ENCODE measurements at places on chromosomes 2 and 18.

DNA sequence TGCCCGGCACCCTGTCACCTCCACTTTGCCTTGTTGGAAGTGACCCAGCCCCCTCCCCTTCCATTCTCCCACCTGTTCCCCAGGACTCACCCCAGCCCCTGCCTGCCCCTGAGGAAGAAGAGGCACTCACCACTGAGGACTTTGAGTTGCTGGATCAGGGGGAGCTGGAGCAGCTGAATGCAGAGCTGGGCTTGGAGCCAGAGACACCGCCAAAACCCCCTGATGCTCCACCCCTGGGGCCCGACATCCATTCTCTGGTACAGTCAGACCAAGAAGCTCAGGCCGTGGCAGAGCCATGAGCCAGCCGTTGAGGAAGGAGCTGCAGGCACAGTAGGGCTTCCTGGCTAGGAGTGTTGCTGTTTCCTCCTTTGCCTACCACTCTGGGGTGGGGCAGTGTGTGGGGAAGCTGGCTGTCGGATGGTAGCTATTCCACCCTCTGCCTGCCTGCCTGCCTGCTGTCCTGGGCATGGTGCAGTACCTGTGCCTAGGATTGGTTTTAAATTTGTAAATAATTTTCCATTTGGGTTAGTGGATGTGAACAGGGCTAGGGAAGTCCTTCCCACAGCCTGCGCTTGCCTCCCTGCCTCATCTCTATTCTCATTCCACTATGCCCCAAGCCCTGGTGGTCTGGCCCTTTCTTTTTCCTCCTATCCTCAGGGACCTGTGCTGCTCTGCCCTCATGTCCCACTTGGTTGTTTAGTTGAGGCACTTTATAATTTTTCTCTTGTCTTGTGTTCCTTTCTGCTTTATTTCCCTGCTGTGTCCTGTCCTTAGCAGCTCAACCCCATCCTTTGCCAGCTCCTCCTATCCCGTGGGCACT, 4.5 kb downstream of the RETREG2 start:
- DNase-seq: no peak
- peaks cover 10% of the 10 kb centered on the region for H3K4me1 ChIP-seq
- H3K36me3 ChIP-seq: peaks cover 49% of the 10 kb centered on the region
- H3K4me3 ChIP-seq: no peak overlapping the region
- no peaks in the 10 kb centered on the region for H3K27me3 ChIP-seq

GRCh38 chr2:47072018-47072691, 83.0 kb downstream of the STPG4 start:
- peaks cover 23% of the 10 kb centered on the region for H3K36me3 ChIP-seq
- H3K4me3 ChIP-seq: no peak overlapping the region
- H3K27ac ChIP-seq: peak overlapping the region; percentile 90
- no peaks in the 10 kb centered on the region for H3K27me3 ChIP-seq
- peaks cover 88% of the 10 kb centered on the region for H3K4me1 ChIP-seq
- DNase-seq: peak; percentile 97

DNA sequence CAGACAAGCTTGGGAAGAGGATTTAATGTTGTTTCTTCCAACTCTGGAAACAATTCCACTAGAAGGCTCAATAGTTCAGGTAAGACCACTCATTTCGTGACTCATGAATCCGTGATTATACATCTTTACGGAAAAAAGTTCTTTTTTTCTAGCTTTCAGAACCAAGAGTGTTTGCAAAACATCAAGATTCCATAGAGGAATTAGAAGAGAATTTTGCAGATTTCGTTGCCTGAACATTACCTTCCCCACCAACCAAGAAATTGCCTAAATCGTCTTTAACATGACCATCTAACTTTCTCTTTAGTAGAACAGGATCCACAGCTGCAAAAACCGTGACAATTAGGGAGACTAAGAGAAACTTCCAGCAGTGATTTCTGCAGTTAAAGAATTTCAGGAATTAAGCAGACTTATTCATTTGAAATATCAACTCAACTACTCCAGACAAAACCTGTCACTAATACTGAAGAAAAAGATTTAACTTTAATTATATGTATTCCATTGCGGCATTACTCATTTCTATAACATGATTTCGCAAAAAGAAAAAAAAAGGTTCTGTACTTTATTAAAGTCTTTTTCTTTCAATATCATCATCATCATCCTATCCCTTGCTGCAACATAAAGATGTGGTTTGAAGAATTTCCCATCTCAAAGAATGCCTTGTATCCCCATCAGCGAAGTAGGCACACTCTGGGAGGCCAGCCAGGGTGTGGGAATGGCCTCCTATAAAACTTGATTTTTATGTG, 1.9 kb upstream of the NAB1 start:
- no peak overlapping the region for H3K4me3 ChIP-seq
- H3K27ac ChIP-seq: peak overlapping the region; percentile 92
- H3K36me3 ChIP-seq: no peaks in the 10 kb centered on the region

GRCh38 chr2:98295721-98296414, 50.4 kb upstream of the CNGA3 start:
- no peak for DNase-seq
- no peaks in the 10 kb centered on the region for H3K4me1 ChIP-seq
- peaks cover 8% of the 10 kb centered on the region for H3K27me3 ChIP-seq

DNA sequence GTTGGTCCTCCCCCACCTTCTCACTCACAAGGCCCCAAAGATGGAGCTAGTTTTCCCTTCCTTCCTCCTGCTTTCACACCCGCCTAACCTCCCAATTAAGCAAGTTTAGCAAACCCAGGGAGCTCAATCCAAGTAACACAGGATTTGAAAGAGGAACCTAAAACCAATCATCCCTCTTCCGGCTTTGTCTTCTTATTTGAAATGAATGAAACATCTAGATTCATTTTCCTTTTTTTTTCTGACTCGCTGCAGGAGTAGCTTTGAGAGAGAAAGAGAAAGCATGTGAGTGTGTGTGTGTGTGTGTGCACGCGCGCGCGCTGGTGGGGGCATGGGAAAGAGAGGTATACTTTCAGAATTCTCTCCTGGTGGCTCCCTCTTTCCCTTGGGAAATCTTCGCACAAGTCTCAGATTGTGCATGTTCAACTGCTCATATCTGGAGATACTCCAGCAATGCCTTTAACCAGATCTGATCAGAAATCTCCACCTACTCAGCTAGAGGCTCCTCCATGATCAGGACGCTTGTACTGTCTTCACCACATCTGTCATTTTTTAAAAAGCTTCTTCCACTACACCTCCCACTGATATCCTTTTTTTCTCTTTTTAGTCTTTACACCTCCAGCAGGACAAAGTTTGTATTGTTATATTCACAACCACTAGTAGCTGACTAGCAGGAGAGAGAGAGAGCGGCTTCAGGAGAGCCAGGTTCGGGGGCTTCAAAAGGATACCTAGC, 1.7 kb downstream of the SLC8A1 start:
- H3K36me3 ChIP-seq: peaks cover 3% of the 10 kb centered on the region
- H3K27ac ChIP-seq: peak overlapping the region; percentile 45
- DNase-seq: peak; percentile 74

GRCh38 chr2:119264781-119265692, 41.4 kb downstream of the STEAP3 start:
- no peaks in the 10 kb centered on the region for H3K36me3 ChIP-seq
- H3K27ac ChIP-seq: no peak overlapping the region
- no peaks in the 10 kb centered on the region for H3K27me3 ChIP-seq
- no peak for DNase-seq

DNA sequence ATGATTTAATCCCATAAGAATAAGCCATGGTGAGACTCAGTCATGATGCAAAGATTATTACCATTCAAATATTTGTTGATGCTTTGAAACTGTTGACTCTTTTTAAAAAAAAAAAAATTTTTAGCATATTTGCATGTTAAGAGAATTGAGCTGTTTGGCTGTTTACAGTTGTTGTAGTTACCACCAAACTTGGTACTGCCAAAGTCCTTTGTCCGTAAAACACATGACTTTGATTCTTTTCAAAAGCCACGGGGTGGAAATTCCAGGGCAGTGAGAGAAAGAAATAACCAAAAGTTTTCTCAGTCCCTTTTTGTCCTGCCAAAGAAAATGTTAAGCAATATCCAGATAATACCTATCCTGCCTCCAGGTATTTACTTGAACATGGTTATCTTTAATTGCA, 474.8 kb downstream of the METTL4 start:
- H3K27ac ChIP-seq: no peak overlapping the region
- H3K27me3 ChIP-seq: no peaks in the 10 kb centered on the region
- no peak for DNase-seq
- no peaks in the 10 kb centered on the region for H3K36me3 ChIP-seq
- no peak overlapping the region for H3K4me3 ChIP-seq

DNA sequence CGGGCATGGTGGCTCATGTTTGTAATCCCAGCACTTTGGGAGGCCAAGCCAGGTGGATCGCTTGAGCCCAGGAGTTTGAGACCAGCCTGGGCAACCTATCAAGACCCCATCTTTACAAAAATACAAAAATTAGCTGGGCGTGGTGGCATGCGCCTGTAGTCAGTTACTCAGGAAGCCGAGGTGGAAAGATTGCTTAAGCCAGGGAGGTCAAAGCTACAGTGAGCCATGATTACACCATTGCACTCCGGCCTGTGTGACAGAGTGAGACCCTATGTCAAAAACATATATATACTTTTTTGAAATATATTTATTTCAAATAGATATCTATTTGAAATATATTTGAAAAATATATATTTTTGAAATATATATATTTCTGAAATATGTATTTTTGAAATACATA, 10.9 kb downstream of the OSBPL1A start:
- no peaks in the 10 kb centered on the region for H3K27me3 ChIP-seq
- no peak overlapping the region for H3K27ac ChIP-seq
- no peaks in the 10 kb centered on the region for H3K36me3 ChIP-seq

- peaks cover 23% of the 10 kb centered on the region for H3K4me1 ChIP-seq
- no peak overlapping the region for H3K27ac ChIP-seq
- DNase-seq: peak; percentile 1
- H3K4me3 ChIP-seq: no peak overlapping the region
These were observed 2.3 kb downstream of the OBSL1 start for GRCh38 chr2:219569041-219569440.

GRCh38 chr18:73283032-73283431, 415.2 kb upstream of the NETO1 start:
- H3K27me3 ChIP-seq: no peaks in the 10 kb centered on the region
- H3K4me3 ChIP-seq: no peak overlapping the region
- H3K4me1 ChIP-seq: no peaks in the 10 kb centered on the region
- H3K36me3 ChIP-seq: no peaks in the 10 kb centered on the region
- no peak overlapping the region for H3K27ac ChIP-seq

DNA sequence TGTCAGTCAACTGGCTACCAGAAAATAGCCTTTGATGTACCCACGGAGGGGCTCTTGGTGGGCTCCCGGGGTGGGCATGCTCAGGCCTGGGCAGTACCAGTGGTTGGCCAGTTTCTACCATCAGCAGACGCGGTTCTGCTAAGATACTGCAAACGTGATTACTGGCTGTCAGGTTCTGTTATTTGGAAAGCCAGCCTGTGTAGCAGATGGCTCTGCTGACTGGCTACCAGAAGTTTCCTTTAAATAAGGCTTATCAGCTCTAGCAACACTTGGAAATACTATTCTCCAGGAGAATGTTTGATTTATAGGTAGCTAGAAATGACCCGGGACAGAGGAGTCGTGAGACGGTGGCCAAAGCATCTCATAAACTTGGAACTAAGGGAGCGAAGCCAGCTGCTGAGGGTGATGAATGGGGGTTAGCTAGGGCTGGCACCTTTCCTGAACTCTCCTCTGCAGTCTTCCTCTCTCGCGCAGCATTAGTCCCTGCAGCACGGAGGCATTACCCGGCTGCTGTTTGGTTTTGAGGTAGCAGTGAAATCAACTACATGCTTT, 171.9 kb downstream of the AGAP1 start:
- H3K36me3 ChIP-seq: no peaks in the 10 kb centered on the region
- peaks cover 37% of the 10 kb centered on the region for H3K4me1 ChIP-seq
- H3K27ac ChIP-seq: peak overlapping the region; percentile 33
- no peaks in the 10 kb centered on the region for H3K27me3 ChIP-seq

DNA sequence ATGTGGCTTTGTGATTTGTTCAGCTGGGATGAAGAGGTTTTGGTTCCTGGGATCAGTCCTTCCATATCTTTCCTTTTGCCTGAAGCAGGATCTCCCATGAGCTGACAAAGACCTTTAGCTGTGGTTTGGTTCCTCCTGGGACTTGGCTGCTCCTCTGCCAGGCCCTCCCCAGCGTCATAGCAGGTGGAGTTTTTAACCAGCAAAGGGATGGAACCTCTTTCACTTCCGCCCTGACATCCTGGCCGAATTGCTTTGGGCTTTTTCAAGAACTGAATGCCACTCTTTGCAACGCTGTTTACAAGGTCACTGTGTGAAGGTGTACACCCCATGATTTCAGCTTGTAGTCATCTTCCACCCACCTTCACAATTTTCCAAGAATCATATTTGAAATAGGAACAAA, 390 bp downstream of the PCARE start:
- H3K4me1 ChIP-seq: peaks cover 30% of the 10 kb centered on the region
- no peak overlapping the region for H3K4me3 ChIP-seq
- no peaks in the 10 kb centered on the region for H3K27me3 ChIP-seq
- no peaks in the 10 kb centered on the region for H3K36me3 ChIP-seq
- no peak overlapping the region for H3K27ac ChIP-seq

- H3K36me3 ChIP-seq: no peaks in the 10 kb centered on the region
- peak; percentile 97 for DNase-seq
- H3K27ac ChIP-seq: peak overlapping the region; percentile 52
- peaks cover 14% of the 10 kb centered on the region for H3K4me1 ChIP-seq
- H3K27me3 ChIP-seq: no peaks in the 10 kb centered on the region
These were observed 463.2 kb downstream of the CDH2 start for GRCh38 chr18:27713738-27714095.

DNA sequence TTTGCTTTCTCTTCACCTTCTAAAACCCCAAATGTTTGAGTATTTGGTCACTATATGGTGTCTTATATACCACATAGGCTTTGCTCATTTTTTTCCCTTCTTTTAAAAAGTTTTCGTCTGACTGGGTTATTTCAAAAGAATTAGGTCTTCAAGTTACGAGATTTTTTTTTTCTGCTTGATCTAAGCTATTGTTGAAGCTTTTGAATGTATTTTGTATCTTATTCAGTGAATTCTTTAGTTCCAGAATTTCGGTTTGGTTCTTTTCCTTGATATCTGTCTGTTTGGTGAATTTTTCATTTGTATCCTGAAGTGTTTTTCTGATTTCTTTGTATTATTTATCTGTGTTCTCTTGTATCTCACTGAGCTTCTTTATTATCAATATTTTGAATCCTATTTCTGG, 93.5 kb downstream of the ARL6IP6 start:
- no peak overlapping the region for H3K4me3 ChIP-seq
- DNase-seq: no peak
- no peaks in the 10 kb centered on the region for H3K4me1 ChIP-seq
- no peaks in the 10 kb centered on the region for H3K36me3 ChIP-seq

- H3K36me3 ChIP-seq: no peaks in the 10 kb centered on the region
- H3K4me1 ChIP-seq: peaks cover 8% of the 10 kb centered on the region
- no peaks in the 10 kb centered on the region for H3K27me3 ChIP-seq
- H3K4me3 ChIP-seq: no peak overlapping the region
These were observed 14.9 kb downstream of the PROKR1 start for GRCh38 chr2:68658266-68658665.

- no peaks in the 10 kb centered on the region for H3K27me3 ChIP-seq
- DNase-seq: peak; percentile 71
- no peak overlapping the region for H3K4me3 ChIP-seq
- no peaks in the 10 kb centered on the region for H3K36me3 ChIP-seq
- H3K27ac ChIP-seq: peak overlapping the region; percentile 17
These were observed 151.7 kb downstream of the ANKRD44 start for GRCh38 chr2:197158591-197159550.

- H3K27ac ChIP-seq: no peak overlapping the region
- H3K36me3 ChIP-seq: no peaks in the 10 kb centered on the region
- no peak overlapping the region for H3K4me3 ChIP-seq
- no peaks in the 10 kb centered on the region for H3K4me1 ChIP-seq
- H3K27me3 ChIP-seq: no peaks in the 10 kb centered on the region
These were observed 61.1 kb upstream of the SPHKAP start for GRCh38 chr2:228242591-228242990.
